Mesenteric fat pad (tissue), 1 donor: ENCODE measurements at places on chromosomes 16 and 17. TPM values are rescaled to one million over a fixed set of nuclear protein-coding genes. Genes with fewer than 3 reads are reported as not detected.

Gene CA5A
- not detected for total RNA-seq

Gene P3H4
- total RNA-seq: 5.6 TPM

Gene PRAC1
- total RNA-seq: not detected

Gene MRPL28
- 40.1 TPM for total RNA-seq

Gene UBALD1
- 20.9 TPM for total RNA-seq

Gene FZD2
- 3.9 TPM for total RNA-seq

Gene C17orf50
- total RNA-seq: not detected

Gene TMC7
- total RNA-seq: 3.2 TPM

Gene CX3CL1
- 14.6 TPM for total RNA-seq

Gene PIK3R5
- total RNA-seq: 34.5 TPM

Gene PGAP3
- 13.6 TPM for total RNA-seq

Gene RPL38
- 642 TPM for total RNA-seq

Gene WNT3
- total RNA-seq: 1.9 TPM

Gene TBX4
- 0.19 TPM for total RNA-seq

Gene ZSCAN10
- total RNA-seq: not detected

Gene DVL2
- 24.7 TPM for total RNA-seq

Gene ENO3
- total RNA-seq: 4.0 TPM

Gene ASGR1
- total RNA-seq: 2.2 TPM

Gene PRSS22
- not detected for total RNA-seq

Gene LPCAT2
- 15.7 TPM for total RNA-seq

Gene TBL3
- 26.5 TPM for total RNA-seq

Gene KIF18B
- total RNA-seq: not detected

Gene CALB2
- total RNA-seq: 190 TPM

Gene EPX
- total RNA-seq: not detected

Gene RABEP2
- total RNA-seq: 7.5 TPM

Gene CCL14
- 61.1 TPM for total RNA-seq

Gene CNTNAP4
- total RNA-seq: 0.22 TPM

Gene CD300C
- total RNA-seq: 4.1 TPM

Gene CNTROB
- 17.5 TPM for total RNA-seq

Gene SMIM36
- not detected for total RNA-seq

Gene FOXN1
- not detected for total RNA-seq

Gene AURKB
- not detected for total RNA-seq

Gene CSH2
- total RNA-seq: not detected

Gene HSD11B2
- total RNA-seq: 0.71 TPM

Gene SERPINF2
- 29.3 TPM for total RNA-seq

Gene CAPN15
- total RNA-seq: 49.2 TPM

Gene AP2B1
- total RNA-seq: 116 TPM

Gene KRT9
- not detected for total RNA-seq

Gene C16orf95
- 5.3 TPM for total RNA-seq

Gene TTLL6
- total RNA-seq: not detected

Gene CMTM3
- 48.1 TPM for total RNA-seq

Gene PNPO
- 28.2 TPM for total RNA-seq

Gene ZG16B
- total RNA-seq: not detected

Gene HSF4
- 29.7 TPM for total RNA-seq

Gene TSR3
- total RNA-seq: 58.2 TPM

Gene SGCA
- 0.32 TPM for total RNA-seq

Gene SCARF1
- total RNA-seq: 25.7 TPM

Gene CACNG1
- not detected for total RNA-seq

Gene PYY
- total RNA-seq: not detected

Gene ARHGAP44
- 4.1 TPM for total RNA-seq

Gene GLTPD2
- total RNA-seq: not detected

Gene LDHD
- 10.2 TPM for total RNA-seq
